SW 1271 (cell line): ENCODE measurements at places on chromosomes 1 and 21.

- no peak for DNase-seq
These were observed 28.9 kb downstream of the ARHGEF16 start for GRCh38 chr1:3483380-3483779.

GRCh38 chr1:36095760-36096405 is 7.2 kb downstream of the ADPRS start:
- no peak for DNase-seq

GRCh38 chr1:48807554-48808260 is 31.0 kb upstream of the BEND5 start:
- DNase-seq, result no peak

DNA sequence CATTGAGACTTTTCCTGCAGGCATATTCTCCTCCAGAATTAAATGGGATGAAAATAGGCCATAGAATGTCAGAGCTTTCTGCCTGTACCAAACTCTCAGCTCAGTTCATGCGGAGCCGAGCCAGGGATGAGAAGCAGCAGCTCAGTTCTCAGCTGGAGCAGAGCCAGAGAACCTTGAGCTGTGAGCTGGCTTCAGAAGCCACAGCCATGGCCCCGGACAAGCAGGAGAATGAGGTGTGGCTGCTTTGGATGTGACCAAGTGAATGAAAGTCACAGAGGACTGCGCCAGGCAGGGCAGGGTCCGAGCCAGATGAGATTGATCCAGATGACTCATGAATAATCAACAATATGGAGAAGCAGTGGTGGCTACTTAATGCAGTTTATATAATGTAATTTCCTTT is 633.8 kb downstream of the NCAM2 start:
- no peak for DNase-seq
